ENCODE measurements at places on chromosomes 16 and 17.

DNA sequence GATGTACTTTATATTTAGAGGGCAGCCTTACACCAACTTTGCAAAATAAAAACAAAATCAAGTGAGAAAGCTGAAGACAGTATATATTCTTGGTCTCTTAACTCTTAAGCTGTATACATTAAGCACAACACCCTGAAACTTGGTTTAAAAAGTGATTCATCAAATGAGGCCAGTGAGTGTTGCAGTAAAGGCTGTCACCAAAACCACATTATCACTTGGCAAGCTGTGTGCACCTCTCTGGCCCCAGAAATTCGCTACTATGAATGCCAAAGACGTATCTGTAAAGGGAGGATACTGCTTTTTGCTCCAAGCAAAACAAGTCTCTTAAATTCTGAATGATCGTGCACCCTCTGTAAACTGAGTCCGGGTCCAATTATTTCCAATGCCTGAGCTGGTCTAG is 163.9 kb downstream of the ZFHX3 start:
- no peak for DNase-seq

DNA sequence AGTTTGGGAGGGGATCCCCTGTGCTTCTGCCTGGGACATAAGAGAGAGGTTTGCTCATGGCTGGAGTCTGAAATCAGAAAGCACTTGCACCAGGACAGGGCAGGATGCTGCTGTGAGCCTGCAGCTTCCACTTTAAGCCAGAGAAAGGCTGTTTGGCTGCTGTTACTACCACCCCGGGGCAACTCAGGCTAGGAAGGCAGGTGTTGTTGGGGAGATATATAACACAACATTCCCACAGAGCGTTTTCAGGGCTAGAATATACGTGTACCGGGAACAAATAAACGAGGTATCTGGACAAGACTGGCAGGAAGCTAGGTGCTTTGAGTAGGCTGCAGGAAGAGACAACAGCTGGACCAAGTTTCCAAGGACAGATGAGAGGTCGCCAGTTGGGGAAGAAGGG is 313.3 kb upstream of the CCL2 start:
- DNase-seq = no peak

DNA sequence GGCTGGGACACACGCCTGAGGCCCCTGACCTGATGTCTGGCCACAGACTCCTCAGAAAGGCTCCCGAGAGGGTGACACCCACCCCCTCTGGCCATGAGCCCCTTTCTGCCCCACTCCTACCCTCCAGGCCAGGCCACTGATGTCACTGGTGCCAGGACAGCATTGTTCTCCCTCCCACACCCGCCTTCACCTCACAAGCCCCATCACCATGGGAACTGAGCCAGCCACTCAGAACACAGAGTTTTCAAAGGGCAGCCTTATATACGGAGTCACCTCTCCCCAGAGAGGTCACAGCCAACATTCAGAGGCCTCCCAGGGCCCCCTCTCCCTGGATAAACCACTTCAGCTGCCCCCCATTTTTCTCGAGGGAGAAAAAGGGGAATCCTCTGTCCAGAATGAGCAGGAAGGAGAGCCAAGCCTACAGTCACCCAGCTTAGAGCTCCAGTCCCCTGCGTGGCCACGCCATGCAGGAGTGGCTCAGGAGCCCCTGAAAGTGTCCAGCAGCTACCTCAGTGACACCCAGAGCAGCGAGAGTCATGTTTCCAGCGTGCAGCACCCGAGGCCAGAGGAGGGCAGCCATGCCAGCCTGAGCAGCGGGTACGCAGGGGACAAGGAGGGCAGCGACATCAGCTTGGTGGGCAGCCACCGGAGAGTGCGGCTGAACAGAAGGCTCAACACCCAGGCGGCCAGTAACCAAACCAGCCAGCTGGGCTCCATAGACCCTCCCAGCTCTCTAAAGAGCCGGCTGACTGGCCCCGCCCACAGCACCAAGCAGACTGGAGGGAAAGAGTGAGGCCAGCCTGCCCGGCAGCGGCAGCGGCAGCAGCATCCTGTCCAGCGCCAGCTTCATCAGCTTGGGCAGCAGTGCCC is at the start of gene C16orf82:
C16orf82 (plus strand) TSS at position 260 of the 870 bp plus-strand sequence.
- DNase-seq = no peak

- DNase-seq = no peak
Observed at GRCh38 chr17:40417258-40417608, 463 bp downstream of the TOP2A start.

DNA sequence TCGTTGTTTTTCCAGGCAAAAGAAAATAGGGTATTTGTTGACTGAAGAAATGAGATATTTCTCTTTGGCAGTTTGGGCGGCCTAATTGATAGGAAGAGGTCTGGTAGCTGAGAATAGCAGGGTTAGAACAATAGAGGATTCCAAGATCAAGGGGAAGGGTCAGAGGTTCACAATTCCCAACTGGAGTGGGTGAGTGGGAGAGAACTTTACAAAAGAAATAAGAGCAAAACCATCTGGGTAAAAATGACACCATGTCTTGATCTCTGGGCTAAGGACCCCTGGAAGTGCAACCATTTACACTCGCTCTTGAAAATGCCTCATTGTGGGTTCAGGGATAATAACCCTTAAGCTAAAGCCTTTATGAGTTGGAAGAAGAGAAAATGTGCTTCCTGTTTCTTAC is 180.5 kb downstream of the CDH13 start:
- no peak for DNase-seq

- peak; percentile 82 for DNase-seq
Observed at GRCh38 chr16:11356573-11357331, 11.5 kb downstream of the RMI2 start.

- DNase-seq = no peak
Observed at GRCh38 chr17:7818746-7819645, 15.0 kb upstream of the KDM6B start.

DNA sequence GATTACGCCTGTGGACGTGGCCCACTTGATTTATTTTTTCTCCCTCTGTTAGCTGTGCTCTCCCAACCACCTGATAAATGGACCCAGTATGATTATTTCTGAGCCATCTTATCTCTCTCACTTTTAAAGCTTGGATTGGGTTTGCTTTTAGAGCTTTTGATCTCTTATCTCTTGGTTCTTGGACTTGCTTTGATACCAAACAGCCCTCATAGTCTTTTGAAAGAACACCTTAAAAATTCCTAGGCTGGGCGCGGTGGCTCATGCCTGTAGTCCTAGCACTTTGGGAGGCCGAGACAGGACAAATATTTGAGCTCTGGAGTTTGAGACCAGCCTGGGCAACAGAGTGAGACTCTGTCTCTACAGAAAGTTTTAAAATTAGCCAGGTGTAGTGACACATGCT is 25.8 kb downstream of the SMTNL2 start:
- no peak for DNase-seq

DNA sequence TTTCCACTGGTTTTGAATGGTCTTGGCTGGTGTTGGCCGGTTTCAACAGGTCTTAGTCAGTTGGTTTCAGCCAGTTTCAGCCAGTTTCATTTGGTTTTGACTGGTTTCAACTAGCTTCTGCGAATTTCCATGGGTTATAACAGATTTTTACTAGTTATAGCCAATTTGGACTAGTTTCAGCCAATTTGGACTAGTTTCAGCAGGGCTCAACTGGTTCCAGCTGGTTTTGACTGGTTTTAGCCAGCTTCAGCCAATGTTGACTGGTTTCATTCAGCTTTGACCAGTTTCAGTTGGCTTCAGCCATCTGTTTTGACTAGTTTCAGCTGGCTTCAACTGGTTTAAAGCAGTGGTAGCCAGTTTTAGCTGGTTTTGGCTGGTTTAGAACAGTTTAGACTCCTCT is 432.6 kb downstream of the UTP18 start:
- no peak for DNase-seq

- no peak for DNase-seq
Observed at GRCh38 chr17:27567563-27567859, 63.5 kb upstream of the LGALS9 start.

DNA sequence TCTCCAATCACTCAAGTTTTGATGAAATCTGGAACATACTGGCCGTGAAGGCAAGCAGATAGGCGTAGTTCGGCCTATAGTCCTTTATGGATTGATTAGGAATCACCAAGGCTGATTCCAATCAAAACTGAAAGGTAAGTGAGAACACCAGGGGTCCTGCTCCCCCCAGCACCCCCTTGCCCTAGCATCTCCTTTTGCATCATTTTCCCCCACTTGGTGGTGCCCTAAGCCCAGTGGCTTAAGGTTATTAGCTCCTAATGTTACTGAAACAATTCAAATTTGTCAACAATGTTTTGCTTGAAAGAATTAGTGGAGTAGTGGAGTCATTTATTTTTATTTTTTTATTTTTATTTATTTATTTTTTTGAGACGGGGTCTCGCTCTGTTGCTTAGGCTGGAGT is 4.9 kb downstream of the SLFN14 start:
- DNase-seq = no peak

DNA sequence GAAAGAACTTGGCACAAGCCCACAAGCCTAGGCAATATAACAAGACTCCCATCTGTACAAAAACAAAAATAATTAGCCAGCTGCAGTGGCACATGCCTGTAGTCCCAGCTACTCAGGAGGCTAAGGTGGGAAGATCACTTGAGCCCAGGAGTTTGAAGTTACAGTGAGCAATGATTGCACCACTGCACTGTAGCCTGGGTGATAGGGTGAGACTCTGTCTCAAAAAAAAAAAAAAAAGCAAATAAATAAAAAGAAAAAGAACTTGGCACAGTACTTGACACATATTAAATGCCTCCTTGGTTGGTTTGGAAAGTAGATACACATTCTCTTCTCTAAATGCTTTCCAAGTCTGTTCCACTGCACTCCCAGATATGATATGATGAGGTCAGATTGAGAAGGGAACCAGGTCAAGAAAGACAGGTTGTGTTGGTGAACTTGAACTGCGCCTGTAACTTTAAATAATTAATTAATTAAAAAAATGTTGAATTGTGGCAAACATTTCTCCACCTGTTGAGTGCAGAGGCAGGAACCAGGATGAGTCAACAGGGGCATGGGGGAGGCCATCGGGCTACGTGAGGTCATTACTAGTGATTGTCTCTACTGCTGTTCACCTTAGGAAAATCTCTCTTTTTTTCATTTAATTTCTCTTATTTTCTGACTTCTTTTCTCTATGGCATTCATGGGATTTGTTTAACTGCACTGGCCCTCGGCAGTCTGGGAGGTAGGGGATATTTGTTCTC is 25.9 kb upstream of the EFCAB13 start:
- no peak for DNase-seq

- no peak for DNase-seq
Observed at GRCh38 chr17:46949291-46950174, 26.6 kb downstream of the GOSR2 start.

- DNase-seq = no peak
Observed at GRCh38 chr17:37059493-37059892, 110.7 kb downstream of the AATF start.

DNA sequence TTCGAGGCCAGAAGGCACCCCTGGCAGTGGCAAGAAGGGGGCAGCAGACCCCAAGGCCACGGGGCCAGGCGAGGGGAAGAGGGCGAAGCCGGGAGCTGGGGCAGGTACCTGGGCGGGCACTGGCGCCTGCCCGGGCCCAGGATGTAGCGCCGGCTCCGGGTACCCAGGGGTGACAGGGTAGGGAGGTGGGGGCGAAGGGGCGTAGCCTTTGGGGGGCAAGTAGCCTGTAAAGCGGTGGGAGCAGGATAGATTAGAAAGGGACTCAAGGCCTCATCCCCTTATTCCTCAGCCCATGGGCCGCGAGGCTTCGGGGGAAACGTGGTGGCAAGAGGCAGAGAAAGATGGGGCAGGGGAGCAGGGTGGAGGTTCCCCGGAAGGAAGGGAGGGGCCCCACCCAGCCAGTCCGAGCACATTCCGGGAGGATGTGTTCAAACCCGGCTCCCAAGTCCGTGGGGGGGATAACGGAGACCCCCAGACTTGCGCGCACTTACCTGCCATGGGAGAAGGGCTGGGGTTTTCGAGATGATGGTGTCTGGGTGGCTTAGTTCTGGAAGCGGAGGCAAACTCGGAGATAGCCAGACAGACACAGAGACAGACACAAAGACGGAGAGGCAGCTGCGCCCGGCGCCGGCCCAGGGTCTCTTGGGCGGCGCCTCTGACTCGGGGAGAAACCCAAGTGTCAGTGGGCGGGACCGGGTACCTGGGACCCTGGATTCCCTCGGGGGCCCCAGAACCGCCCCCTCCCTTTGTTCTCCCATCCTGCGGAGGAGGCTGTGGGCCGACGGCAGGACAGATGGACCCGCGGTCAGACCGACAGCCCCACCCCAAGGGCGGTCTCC is 493 bp downstream of the PLSCR3 start:
- peak; percentile 76 for DNase-seq

GRCh38 chr16:2489581-2489980 is 14.7 kb downstream of the TBC1D24 start:
- no peak for DNase-seq

DNA sequence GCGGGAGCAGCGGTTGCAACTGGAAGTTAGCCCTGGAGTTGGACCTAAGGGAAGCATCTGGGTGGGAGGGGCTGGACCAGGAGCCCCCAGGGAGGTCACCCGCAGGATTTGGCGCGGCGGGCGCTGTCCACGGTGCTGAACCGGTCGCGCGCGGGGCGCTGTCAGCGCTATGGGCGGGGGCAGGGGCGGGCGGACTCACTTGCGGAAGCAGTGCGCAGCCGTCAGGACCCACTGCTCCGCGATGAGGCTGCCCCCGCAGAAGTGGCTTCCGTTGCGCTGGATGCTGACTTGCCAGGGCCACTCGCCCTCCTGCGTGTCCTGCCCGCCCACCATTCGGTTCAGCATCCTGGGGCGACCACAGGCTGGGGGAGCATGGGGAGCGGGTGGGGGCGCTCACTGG is 4.5 kb downstream of the PRSS27 start:
- DNase-seq = no peak

GRCh38 chr17:81517339-81518112 is 4.9 kb upstream of the ACTG1 start:
- DNase-seq = no peak

- DNase-seq = no peak
Observed at GRCh38 chr17:40598619-40599467, 33.6 kb upstream of the CCR7 start.

DNA sequence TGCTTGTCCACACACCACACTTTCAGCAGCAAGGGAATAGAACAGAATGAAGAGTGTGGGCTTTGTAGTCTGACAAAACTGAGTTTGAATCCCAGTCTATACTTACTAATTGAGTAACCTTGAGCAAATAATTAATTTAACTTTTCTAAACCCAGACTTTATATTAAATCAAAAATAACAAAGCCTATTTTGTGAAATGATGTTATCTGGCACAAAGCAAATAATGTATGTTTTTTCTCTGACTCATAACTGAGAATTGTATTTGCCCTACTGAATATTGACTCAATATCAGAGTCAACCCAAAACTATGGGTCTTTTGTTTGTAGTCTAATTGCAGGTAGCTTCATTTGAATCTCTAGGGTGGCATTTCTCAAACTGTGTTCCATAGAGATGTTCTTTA is 77.9 kb upstream of the TANC2 start:
- no peak for DNase-seq

- DNase-seq = no peak
Observed at GRCh38 chr16:1471569-1472194, 3.1 kb downstream of the CLCN7 start.

GRCh38 chr16:57653936-57654335 is 14.2 kb upstream of the ADGRG3 start:
- DNase-seq = no peak

DNA sequence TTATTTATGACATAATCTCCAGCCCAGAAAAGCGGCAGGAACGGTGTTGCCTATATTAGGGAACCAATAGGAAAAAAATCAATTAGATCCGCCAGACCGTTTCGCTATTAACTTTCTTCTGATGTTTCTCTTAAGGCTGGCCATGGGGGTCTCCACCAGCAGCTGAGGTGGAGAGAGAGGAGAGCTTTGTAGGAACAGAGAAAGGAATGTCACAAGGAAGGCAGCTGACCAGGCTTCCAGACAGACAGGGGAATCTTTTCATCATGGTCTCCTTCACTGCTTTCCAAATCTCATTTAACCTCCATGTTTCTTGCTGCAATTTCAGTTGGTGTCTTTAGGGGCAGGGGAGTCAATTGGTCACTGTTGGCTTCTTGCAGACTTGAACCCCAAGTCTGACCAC is 8.9 kb upstream of the SEZ6 start:
- no peak for DNase-seq
